Hematopoietic multipotent progenitor cell treated with erythropoietin and hydrocortisone succinate and interleukin-3 and kit ligand, for 6 days (in vitro differentiated cells): ENCODE measurements at places on chromosomes 7 and 10.
A peak's percentile ranks its signal among the peaks of the same experiment; 100 is the strongest.

- DNase-seq: no peak
Observed at GRCh38 chr7:48105045-48105444, 16.0 kb downstream of the UPP1 start.

DNA sequence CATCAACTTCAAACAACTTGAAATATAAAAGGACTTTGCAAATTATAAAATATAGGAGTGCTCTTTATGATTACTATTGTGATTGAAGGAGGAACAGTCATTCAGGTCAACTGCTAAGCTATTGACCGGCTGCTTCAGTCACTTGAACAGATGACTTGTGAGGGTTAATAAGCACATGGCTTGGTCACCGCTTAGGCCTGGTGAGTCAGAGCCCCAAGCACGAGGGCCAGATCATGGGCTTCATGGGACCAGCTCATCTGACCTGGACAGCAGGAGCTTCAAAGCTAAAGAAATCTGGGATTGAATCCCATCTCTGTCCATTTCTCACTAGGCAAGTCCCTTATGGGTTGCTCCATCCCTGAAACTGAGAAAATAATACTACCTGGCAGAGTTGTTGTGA lies 60.4 kb upstream of the ADO start:
- no peak for DNase-seq

DNA sequence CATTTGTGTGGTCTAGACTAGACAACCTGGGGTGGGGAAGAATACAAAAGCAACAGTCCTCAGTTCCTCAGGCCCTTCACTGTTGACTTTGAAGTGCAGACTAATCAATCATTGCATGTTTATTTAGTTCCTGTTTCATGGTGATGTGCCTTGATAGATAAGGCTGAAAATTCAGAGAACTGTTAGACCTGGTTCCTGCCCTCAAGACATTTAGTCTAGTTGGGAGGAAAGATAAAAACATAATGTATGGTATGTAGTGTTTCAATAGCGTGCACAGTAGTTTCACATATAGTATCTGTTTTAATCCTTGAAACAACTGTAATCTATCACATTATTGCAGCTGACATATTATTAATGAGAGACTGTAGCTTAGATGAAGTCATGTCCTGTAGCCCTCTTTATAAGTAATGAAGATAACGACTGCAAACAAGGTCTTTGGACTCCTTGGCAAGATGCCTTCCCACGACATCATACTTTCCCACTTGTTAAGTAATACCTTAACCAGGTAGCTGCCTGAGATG lies 124.0 kb downstream of the CELF2 start:
- peak; percentile 95 for DNase-seq

GRCh38 chr10:16788125-16788524 lies 29.1 kb downstream of the RSU1 start:
- DNase-seq: no peak

DNA sequence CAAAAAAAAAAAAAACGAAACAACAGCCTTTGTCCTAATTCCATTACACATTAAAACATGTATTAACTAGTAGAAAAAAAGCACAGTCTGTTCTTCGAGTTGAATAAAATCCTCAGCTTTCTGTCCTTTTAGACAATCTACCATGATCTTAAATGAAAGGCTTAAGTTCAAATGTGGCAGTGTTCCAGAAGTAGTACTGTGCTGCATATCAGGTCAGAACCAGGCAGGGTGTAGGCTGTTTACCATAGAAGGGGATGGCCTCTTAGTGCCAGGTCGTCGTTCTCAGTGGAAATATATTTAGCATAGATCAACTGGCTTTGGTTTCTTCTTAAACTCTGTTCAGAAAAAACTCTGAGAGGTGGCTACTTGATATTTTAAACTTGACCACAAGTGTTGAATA lies 612.0 kb downstream of the CNTNAP2 start:
- DNase-seq: peak; percentile 94

- no peak for DNase-seq
Observed at GRCh38 chr7:86955895-86956503, 103.5 kb downstream of the ELAPOR2 start.

GRCh38 chr7:151558575-151558974 lies 38.9 kb upstream of the RHEB start:
- no peak for DNase-seq

GRCh38 chr7:35823440-35823839 lies 22.6 kb downstream of the SEPTIN7 start:
- no peak for DNase-seq

- DNase-seq: no peak
Observed at GRCh38 chr7:17934612-17935240, 5.6 kb downstream of the SNX13 start.

- DNase-seq: no peak
Observed at GRCh38 chr7:47423196-47423595, 158.7 kb downstream of the TNS3 start.

DNA sequence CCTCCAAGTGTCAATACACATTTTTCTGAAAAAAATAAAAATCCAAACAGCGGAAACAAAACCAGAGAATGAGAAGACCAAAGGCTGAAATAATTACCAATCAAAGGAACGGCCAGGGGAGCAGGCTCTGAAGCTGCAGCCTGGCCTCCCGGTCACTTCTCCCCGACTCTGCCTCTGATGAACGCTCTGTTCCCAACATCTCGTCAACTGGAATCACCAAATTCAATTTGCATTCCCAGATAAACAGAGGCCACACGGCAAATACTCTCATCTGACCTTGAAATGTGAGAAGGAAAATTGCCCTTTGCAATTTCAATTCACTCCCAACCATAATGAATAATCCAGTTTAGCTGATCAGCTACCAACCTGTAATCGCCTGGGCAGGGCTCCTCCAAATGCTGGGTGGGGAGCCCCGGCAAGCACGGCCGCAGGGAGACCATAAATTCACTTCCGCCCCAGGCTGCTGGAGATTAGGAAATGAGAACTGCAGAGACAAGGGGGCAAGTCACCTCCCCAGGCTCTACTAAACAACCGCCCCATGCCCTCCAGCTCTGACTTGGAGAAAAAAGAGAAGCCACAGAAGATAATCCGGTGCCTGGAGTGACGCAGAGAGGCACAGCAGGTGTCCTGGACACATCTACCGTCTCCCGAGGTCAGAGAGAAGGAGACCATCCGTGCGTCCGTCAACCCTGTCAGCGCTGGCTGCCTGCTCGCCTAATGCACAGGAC lies 153.2 kb downstream of the MAD1L1 start:
- peak; percentile 78 for DNase-seq
